ENCODE measurements at places on chromosomes 6 and 20.

- no peak for DNase-seq
These were observed 53.3 kb downstream of the SLC23A2 start for GRCh38 chr20:4947817-4948559.

DNA sequence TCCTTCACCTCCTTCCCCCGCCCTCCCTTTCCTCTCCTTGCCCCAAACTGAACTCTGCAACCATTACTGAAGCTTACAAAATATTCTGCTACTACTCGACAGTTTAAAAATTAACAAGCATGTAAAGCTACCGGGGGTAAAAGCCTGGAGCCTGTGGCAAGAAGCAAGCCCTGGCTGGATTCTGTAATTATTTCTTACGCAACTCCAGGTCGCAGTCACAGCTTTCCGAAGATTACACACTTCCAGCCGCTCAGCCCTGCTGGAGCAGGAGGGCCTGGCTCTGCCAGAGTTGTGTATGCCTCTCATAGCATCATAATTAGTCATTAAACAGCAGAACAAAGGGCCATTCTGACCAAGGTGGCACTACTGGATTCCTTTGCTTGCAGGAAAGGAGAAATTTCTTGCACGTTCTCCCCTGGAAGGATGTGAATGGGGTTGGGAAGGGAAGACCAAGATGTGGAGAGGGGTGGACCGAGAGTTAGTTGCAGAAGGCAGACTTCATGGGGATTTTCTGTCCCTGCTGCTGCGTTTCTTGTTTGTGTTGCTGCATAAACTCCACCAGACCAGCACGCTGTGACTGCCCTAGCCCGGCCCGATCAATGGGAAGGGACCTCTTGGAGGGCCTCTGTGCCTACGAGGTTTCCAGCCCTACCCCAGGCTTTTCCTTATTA lies 23.6 kb downstream of the FOXQ1 start:
- DNase-seq = no peak

- no peak for DNase-seq
These were observed 165.4 kb upstream of the CITED2 start for GRCh38 chr6:139539852-139540251.

- DNase-seq = peak; percentile 21
These were observed 22.9 kb downstream of the ARHGAP18 start for GRCh38 chr6:129686941-129687627.

DNA sequence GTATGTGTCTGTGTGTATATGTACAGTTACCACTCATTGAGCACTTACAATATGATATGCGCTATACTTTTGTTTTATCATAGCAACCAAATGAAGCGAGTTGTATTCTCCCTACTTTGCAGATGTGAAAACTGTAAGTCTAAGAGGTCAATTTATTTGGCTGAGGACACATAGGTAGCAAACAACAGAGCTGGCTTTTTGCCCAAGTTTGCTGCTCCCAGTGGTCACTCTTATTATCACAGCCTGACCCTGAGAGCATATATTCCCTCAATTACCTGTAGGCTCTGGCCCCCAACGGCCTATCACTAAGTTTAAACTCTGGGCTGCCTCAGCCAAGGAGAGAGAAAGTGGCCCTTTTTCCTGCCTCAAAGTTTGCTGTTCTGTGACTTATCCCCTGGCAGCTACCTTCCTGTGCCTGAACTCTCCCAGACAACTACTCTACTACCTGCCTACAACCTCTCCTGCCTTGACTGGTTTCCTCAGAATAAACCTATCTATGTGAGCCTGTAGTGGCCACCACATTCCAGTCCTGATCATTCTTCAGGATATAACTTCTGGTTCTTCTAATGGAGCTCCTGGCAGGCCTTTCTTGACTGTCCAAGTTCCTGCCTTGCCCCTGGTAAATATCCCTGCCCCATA lies 221.8 kb downstream of the FRK start:
- DNase-seq = no peak

- DNase-seq = no peak
These were observed 82.3 kb upstream of the BCLAF1 start for GRCh38 chr6:136371959-136372358.

GRCh38 chr6:39156801-39157200 lies 41.8 kb upstream of the SAYSD1 start:
- DNase-seq = no peak

DNA sequence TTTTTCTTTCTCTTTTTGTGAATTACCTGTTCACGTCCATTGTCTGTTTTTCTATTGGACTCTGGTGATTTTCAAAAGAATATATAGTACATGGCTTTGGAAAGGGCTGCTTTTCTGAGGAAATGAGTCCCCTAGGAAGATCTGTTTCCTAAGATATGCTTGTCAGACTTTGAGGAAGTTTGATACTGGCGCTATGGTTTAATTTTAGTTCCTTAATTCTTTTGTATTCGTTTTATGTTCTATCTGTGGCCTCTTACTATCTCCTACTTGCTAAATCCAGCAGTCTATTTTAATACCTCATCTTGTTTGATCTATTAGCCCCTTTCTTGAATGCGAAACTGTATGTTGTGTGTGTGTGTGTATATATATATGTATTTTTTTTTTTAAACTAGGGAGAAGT lies 101.9 kb downstream of the LIN28B start:
- no peak for DNase-seq

GRCh38 chr6:39085129-39085797 lies 29.7 kb downstream of the SAYSD1 start:
- DNase-seq = no peak

GRCh38 chr20:50911716-50912115 lies 19.5 kb downstream of the ADNP start:
- DNase-seq = no peak

- DNase-seq = no peak
These were observed 6.0 kb downstream of the TAP2 start for GRCh38 chr6:32832535-32832934.
